ENCODE measurements at places on chromosomes 16 and 17. TPM values are rescaled to one million over a fixed set of nuclear protein-coding genes. Genes with fewer than 3 reads are reported as not detected.

DNA sequence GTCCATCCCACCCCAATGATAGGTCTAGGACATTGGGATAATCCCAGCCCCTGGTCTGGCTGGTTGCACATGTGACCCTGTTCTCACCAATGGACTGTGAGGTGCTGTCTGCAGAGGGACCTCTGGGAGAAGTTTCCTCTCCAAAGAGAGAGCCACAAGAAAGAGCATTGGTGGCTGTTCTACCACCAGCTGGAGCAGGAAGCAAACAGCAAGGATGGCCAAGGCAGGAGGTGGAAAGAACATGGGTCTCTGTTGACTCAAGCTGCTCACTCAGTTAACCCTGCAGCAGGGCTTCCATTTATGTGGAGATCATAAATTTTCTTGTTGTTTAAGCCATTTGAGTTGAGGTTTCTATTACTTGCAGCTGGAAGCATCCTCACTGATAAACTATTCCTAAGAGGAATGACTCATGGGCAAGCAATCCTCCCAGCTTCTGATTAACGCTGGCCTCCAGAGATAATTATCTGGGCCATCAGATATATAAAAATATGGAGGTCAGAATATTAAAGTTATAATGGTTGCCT lies 52.6 kb downstream of the CYB5B start:
- H3K36me3 ChIP-seq, result no peaks in the 10 kb centered on the region
- H3K4me3 ChIP-seq, result no peak overlapping the region
- DNase-seq, result peak; percentile 93
- peaks cover 15% of the 10 kb centered on the region for H3K4me1 ChIP-seq
- peak overlapping the region; percentile 73 for H3K27ac ChIP-seq

ADAD2 gene
- total RNA-seq, result not detected

- H3K27me3 ChIP-seq, result no peaks in the 10 kb centered on the region
- no peak overlapping the region for H3K27ac ChIP-seq
- H3K36me3 ChIP-seq, result no peaks in the 10 kb centered on the region
- DNase-seq, result peak; percentile 82
- H3K4me1 ChIP-seq, result no peaks in the 10 kb centered on the region
- H3K4me3 ChIP-seq, result no peak overlapping the region
These were observed 33.0 kb upstream of the PMP22 start for GRCh38 chr17:15298176-15298575.

HAGH gene
- 47.4 TPM for total RNA-seq

SEZ6L2 gene
- 1.8 TPM for total RNA-seq

GRCh38 chr17:15742921-15743320 lies 10.8 kb downstream of the TBC1D26 start:
- H3K4me1 ChIP-seq, result no peaks in the 10 kb centered on the region
- H3K36me3 ChIP-seq, result no peaks in the 10 kb centered on the region
- H3K4me3 ChIP-seq, result no peak overlapping the region

- H3K4me1 ChIP-seq, result peaks cover 15% of the 10 kb centered on the region
- H3K4me3 ChIP-seq, result peak overlapping the region; percentile 38
- H3K27me3 ChIP-seq, result no peaks in the 10 kb centered on the region
- peaks cover 2% of the 10 kb centered on the region for H3K36me3 ChIP-seq
These were observed 761 bp downstream of the NOL3 start for GRCh38 chr16:67170949-67171649.

DNA sequence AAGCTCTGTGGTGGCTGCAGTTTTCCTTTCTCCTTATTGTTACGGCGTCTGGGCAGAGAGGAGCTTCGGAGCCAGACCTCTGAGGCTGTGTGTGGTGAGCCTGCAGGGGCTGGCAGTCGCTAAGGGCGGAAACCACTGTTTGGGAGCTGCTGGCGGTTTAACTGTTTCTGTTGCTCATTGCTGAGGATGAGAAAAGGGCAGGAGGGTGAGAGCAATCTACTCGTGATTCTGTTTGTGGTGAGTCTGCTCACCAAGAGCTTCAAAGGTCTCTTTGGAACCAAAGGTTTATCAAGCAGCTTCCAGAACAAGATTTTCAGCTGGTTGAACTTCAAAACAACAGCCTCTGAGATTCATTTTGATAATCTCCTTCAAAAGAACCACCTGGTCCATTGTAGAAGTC lies 143.9 kb downstream of the ANKFN1 start:
- H3K27ac ChIP-seq, result no peak overlapping the region
- no peaks in the 10 kb centered on the region for H3K4me1 ChIP-seq
- H3K36me3 ChIP-seq, result no peaks in the 10 kb centered on the region
- peaks cover 2% of the 10 kb centered on the region for H3K27me3 ChIP-seq
- peak; percentile 33 for DNase-seq

GRCh38 chr17:31226950-31227349 lies 70.1 kb downstream of the OMG start:
- H3K36me3 ChIP-seq, result no peaks in the 10 kb centered on the region
- no peaks in the 10 kb centered on the region for H3K27me3 ChIP-seq
- H3K4me3 ChIP-seq, result no peak overlapping the region
- DNase-seq, result no peak
- H3K27ac ChIP-seq, result no peak overlapping the region

DNA sequence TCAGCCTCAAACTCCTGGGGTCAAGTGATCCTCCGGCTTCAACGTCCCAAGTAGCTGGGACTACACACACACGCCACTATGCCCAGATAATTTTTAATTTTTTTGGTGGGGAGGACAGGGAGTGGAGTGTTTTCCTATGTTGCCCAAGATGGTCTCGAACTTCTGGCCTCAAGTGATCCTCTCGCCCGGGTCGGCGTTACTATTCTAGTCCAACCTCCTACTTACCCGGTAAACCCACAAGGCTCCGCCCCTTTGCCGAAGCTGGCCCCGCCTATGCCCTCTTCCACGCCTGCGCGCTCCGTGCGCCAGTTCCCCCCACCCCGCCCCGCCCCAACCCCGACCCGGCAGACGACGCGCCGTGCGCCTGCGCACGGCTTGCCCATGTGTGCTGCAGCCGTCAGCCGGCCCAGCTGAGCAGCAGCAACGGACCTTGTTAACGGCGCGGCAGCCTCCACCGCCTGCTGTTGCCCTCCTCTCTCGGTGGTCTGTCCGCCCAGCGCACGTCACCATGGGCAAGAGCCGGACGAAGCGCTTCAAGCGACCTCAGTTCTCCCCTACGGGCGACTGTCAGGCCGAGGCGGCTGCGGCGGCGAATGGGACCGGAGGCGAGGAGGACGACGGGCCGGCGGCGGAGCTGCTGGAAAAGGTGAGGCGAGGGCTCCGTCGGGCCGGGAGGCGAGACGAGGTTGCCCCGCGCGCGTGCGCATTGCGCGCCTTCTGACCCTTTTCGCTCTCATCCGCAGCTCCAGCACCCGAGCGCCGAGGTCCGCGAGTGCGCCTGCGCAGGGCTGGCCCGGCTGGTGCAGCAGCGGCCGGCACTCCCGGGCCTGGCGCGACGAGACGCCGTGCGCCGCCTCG lies at the start of gene HEATR3:
Gene HEATR3, plus strand, starts transcription at position 347 of the 858 bp plus-strand sequence. Its CDS starts 162 bp downstream, at position 509.
- H3K36me3 ChIP-seq, result no peaks in the 10 kb centered on the region
- peak within 1 kb of the TSS; percentile 99 for H3K4me3 ChIP-seq
- H3K4me1 ChIP-seq, result peaks cover 16% of the 10 kb centered on the region
- peak within 1 kb of the TSS; percentile 96 for H3K27ac ChIP-seq

DNA sequence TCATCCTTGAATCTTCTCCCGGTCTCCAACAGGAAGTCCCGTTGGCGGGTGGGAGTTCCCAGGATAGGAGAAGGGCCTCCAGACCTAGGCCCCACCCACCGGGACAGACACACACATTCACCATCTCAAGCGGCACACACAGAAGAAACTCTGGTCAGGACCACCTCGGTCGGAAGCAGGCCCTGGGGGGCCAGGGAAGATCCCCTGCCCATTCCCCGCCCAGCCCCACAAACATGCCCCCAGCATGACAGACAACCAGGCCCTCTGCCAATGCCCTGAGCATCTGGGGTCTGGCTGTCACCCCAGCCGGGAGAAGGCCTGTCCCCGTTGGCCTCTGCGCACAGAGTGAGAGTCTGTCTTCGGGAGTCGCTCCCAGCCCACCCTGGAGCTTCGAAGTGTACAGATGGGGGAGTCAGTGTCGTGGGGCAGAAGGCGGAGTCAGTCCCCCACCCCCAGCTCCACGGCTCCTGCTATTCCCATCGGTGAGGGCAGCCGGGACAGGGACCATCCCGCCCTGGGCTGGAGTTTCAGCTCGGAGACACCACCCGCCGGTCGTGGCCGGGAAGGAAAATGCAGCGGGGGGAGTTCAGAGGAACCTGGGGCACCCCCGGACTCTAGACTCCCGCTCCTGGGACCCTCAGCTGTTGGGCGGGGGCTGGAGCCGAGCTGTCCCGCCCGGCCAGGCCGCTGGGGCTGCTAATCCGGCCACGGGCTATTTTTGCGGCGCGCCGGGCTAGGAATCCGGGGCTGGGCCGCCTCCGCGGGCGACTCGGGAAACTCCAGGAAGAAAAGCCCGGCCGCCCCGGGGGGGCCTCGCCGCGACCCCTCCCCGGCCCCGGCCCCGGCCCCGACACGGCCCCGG lies 660 bp downstream of the RHBDF1 start:
- no peaks in the 10 kb centered on the region for H3K27me3 ChIP-seq
- peak overlapping the region; percentile 82 for H3K4me3 ChIP-seq
- peak; percentile 74 for DNase-seq
- peaks cover 68% of the 10 kb centered on the region for H3K4me1 ChIP-seq
- peak overlapping the region; percentile 76 for H3K27ac ChIP-seq

GRCh38 chr17:59513934-59514841 lies 51.2 kb upstream of the DHX40 start:
- no peak overlapping the region for H3K4me3 ChIP-seq
- no peaks in the 10 kb centered on the region for H3K36me3 ChIP-seq
- no peaks in the 10 kb centered on the region for H3K27me3 ChIP-seq
- no peaks in the 10 kb centered on the region for H3K4me1 ChIP-seq

- peak overlapping the region; percentile 43 for H3K27ac ChIP-seq
- no peak overlapping the region for H3K4me3 ChIP-seq
- H3K36me3 ChIP-seq, result peaks cover 6% of the 10 kb centered on the region
- peaks cover 6% of the 10 kb centered on the region for H3K4me1 ChIP-seq
These were observed 59.3 kb downstream of the USP10 start for GRCh38 chr16:84759061-84759460.

GRCh38 chr17:68578236-68578635 lies 22.9 kb downstream of the FAM20A start:
- H3K27ac ChIP-seq, result no peak overlapping the region
- H3K27me3 ChIP-seq, result no peaks in the 10 kb centered on the region
- DNase-seq, result no peak
- H3K4me3 ChIP-seq, result no peak overlapping the region

DNA sequence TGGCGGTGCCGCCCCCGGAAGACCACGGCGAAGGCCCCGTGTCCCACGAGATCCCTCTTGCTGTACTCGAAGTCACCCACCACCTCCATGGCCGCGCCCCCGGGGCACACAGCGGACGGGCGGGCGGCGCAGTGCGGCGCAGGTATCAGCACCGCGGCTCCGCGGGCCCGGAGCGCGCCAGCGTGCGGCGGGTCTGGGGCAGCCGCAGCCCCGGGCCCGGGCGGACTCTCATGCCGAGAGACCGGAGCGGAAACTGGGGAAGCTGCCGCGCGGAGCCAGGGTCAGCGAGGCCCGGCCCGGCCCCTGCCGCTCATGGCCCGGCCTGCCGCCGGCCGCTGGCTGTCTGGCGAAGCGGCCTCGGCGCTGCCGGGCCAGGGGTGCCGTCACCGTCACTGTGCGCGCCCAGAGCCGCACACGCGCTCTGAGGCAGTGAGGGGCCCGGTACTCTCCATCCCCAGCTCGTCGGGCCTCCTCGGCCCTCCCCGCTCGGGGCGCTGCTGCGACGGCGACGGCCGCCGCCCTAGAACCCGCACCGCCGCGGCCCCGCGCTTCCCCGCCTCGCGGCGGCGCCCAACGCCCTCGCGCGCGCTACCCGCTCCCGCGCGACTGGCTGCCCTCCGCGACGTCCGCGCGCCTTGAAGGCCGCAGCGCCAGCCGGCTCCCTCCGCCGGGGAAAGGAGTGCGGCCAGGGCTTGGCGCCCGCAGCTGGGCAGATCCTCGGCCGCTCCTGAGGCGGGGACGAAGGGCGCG lies at the start of gene ULK2:
Gene ULK2, minus strand, starts transcription at position 608 of the 750 bp plus-strand sequence. Its CDS starts 519 bp downstream, at position 89.
- H3K27ac ChIP-seq, result peak within 1 kb of the TSS; percentile 59
- peak; percentile 84 for DNase-seq
- H3K36me3 ChIP-seq, result no peaks in the 10 kb centered on the region
- no peaks in the 10 kb centered on the region for H3K4me1 ChIP-seq
- peak within 1 kb of the TSS; percentile 86 for H3K4me3 ChIP-seq

KIF22 gene
- 4.4 TPM for total RNA-seq

DNA sequence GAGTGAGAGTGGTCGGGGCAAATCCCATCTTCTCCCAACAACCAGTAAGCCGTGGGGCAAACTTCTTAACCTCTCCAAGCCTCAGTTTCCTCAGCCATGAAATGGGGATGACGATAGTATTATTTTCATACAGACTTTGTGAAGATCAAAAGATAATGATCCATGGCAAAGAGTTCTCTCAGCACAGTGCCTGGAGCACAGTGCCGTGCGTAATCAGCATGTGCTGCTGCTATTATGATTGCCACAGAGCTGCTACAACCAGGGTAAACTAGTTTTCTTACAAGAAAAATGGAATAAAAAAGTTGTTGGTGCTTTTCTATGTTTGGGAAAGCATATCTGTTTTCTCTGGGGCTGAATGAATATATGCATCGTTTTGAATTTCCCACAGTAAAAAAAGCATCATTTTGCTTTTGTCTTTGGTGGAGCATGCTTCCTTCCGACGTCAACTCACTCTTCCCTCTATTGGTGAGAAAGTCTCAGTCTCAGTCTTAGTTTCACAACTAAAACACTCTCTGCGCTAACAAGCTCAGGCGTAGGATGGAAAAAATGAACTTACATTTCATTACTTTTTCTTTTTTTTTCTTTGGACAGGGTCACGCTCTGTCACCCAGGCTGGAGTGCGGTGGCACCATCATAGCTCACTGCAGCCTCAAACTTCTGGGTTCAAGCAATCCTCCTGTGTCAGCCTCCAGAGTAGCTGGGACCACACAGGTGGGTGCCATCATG lies 37.2 kb downstream of the CDK5R1 start:
- no peaks in the 10 kb centered on the region for H3K36me3 ChIP-seq
- H3K4me1 ChIP-seq, result peaks cover 8% of the 10 kb centered on the region
- H3K27ac ChIP-seq, result no peak overlapping the region
- no peak for DNase-seq
- H3K4me3 ChIP-seq, result no peak overlapping the region

DNA sequence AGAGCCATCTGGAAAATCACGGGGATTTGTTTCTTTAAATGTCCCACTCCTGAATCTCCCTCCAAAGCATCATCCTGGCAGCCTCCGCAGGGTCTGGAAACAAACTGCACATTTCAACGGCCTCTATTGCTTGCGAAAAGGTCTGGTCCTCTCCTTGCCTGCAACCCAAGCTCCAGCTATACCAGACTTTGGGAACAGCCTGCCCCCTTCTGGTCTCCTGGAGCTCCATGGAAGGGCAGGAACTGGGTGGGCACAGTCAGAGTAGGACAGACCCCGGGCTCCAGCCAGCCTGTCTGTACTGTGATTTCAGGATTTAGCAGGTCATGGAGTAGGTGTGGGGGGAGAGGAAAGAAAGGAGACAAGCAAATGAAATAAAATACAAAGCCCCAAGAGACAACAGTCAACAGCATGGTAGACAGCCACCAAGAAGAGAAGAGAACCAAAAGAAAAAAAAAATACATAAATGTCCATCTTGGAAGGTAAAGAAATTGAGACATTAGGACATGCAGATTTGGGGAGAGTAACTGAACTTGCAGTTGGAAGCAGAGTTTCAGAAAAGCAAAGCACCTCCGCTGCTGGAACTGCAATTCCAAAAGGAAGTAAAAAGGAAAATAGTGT lies 2.7 kb downstream of the XYLT1 start:
- H3K27ac ChIP-seq, result no peak overlapping the region
- no peak overlapping the region for H3K4me3 ChIP-seq
- peak; percentile 62 for DNase-seq
- H3K36me3 ChIP-seq, result no peaks in the 10 kb centered on the region
- peaks cover 17% of the 10 kb centered on the region for H3K4me1 ChIP-seq
- H3K27me3 ChIP-seq, result no peaks in the 10 kb centered on the region

TMEM114 gene
- not detected for total RNA-seq

GRCh38 chr17:80599546-80600305 lies 55.1 kb downstream of the RPTOR start:
- H3K36me3 ChIP-seq, result no peaks in the 10 kb centered on the region
- H3K27me3 ChIP-seq, result no peaks in the 10 kb centered on the region
- H3K27ac ChIP-seq, result no peak overlapping the region
- H3K4me3 ChIP-seq, result no peak overlapping the region
- no peak for DNase-seq

ZFPM1 gene
- total RNA-seq, result 2.1 TPM

NACA2 gene
- total RNA-seq, result not detected

KRT14 gene
- not detected for total RNA-seq
